CD8-positive, alpha-beta memory T cell (primary cell): ENCODE measurements at places on chromosomes 1 and 21.

DNA sequence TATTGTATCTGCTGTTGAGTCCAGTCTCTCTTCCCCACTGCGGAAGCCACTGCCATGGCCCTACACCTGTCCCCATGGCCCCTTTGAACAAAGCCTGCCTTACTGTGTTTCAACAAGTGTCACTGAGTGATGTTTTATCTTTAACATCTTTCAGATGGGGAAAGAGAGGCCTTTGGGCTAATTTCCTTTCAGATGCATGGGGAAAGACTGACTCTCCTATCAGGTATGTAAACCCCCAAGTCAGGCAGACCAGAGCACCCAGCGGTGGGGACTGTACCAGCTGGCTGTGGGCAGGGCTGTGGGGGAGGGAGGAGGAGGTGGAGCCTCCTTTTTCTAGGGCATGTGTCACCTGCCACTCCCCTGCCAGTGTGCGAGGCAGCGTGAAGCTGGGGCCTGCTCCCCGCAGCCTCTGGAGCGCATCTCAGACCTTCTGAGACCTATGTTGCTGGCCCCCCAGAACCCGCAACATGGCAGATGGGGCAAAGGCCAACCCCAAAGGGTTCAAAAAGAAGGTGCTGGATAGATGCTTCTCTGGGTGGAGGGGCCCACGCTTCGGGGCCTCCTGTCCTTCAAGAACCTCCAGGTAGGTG, at the start of gene PLA2G2F:
PLA2G2F (plus strand) TSS at position 363 of the 590 bp plus-strand sequence; CDS start at position 468, 105 bp downstream.
- no peak for DNase-seq
- no peak within 1 kb of the TSS for H3K4me3 ChIP-seq
- no peaks in the 10 kb centered on the region for H3K27me3 ChIP-seq

- no peaks in the 10 kb centered on the region for H3K27me3 ChIP-seq
- H3K4me1 ChIP-seq: no peaks in the 10 kb centered on the region
- no peak for DNase-seq
- no peak overlapping the region for H3K27ac ChIP-seq
- no peak overlapping the region for H3K4me3 ChIP-seq
- no peaks in the 10 kb centered on the region for H3K36me3 ChIP-seq
Observed at GRCh38 chr1:70140894-70141293, 64.5 kb downstream of the LRRC40 start.

DNA sequence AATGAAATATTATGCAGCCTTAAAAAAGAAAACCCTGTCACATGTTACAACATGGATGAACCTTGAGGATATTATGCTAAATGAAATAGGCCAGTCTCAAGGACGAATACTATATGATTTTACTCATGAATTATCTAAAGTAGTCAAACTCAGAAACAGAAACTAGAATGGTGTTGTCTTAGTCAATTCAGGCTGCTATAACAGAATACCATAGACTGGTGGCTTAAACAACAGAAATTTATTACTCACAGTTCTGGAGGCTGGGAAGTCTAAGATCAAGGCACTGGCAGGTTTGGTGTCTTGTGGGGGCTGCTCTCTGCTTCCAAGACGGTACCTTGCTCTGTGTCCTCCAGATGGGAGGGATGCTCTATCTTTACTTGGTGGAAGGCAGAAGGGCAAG, 113.8 kb upstream of the DNAH14 start:
- no peaks in the 10 kb centered on the region for H3K4me1 ChIP-seq
- no peak for DNase-seq
- no peaks in the 10 kb centered on the region for H3K27me3 ChIP-seq
- no peak overlapping the region for H3K27ac ChIP-seq

DNA sequence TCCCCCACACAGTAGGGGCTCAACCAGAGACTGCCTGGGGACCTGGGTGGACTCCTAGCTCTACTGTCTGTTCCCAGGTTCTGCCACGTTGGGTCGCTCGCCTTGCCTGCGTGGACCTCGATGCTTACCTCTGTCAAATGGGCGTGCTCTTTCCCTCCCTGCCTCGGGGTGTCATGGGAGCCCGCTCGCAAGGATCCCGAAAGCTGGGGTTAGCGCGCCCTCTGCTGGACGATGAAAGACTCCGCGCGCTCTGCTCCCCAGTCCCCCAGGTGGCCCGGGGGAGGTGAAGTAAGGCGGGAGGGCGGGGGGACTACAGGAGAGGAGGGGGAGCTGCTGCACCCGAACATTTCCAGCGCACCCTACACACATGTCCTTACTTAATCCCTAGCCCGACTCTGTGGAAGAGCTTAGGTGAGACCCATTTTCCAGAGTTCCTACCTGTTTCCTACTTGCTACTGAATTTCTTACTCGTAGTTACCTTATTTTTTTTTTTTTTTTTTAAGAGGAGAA, 2.3 kb upstream of the BSND start:
- peaks cover 17% of the 10 kb centered on the region for H3K27me3 ChIP-seq
- peaks cover 21% of the 10 kb centered on the region for H3K4me1 ChIP-seq
- no peaks in the 10 kb centered on the region for H3K36me3 ChIP-seq
- no peak overlapping the region for H3K27ac ChIP-seq
- H3K4me3 ChIP-seq: no peak overlapping the region

- peaks cover 16% of the 10 kb centered on the region for H3K27me3 ChIP-seq
- no peaks in the 10 kb centered on the region for H3K4me1 ChIP-seq
- H3K4me3 ChIP-seq: no peak overlapping the region
- no peaks in the 10 kb centered on the region for H3K36me3 ChIP-seq
Observed at GRCh38 chr1:202210385-202210784, 16.8 kb downstream of the LGR6 start.

GRCh38 chr1:100077531-100077930, 55.2 kb downstream of the SASS6 start:
- H3K27me3 ChIP-seq: no peaks in the 10 kb centered on the region
- no peaks in the 10 kb centered on the region for H3K4me1 ChIP-seq
- no peak overlapping the region for H3K27ac ChIP-seq
- no peak for DNase-seq
- peaks cover 48% of the 10 kb centered on the region for H3K36me3 ChIP-seq

DNA sequence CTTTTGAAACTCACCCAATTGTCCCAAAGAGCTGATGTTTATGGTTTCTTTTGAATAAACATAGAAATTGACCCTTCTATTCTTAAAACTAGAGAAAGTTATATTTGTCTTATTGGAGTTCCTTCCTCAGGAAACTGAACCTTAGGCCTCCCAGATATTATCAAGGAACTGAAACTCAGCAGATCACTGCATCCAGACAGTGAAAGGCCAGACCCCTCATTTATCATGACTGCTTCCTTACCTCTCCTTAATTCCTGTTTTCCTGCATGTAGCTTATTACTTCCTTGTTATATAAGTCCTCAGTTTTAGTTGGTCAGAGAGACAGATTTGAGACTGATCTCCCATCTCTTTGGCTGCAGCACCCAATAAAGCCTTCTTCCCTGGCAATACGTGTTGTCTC, 27.5 kb downstream of the SLC22A15 start:
- H3K4me1 ChIP-seq: peaks cover 11% of the 10 kb centered on the region
- no peak overlapping the region for H3K4me3 ChIP-seq
- no peak for DNase-seq
- no peaks in the 10 kb centered on the region for H3K27me3 ChIP-seq
- H3K36me3 ChIP-seq: no peaks in the 10 kb centered on the region

DNA sequence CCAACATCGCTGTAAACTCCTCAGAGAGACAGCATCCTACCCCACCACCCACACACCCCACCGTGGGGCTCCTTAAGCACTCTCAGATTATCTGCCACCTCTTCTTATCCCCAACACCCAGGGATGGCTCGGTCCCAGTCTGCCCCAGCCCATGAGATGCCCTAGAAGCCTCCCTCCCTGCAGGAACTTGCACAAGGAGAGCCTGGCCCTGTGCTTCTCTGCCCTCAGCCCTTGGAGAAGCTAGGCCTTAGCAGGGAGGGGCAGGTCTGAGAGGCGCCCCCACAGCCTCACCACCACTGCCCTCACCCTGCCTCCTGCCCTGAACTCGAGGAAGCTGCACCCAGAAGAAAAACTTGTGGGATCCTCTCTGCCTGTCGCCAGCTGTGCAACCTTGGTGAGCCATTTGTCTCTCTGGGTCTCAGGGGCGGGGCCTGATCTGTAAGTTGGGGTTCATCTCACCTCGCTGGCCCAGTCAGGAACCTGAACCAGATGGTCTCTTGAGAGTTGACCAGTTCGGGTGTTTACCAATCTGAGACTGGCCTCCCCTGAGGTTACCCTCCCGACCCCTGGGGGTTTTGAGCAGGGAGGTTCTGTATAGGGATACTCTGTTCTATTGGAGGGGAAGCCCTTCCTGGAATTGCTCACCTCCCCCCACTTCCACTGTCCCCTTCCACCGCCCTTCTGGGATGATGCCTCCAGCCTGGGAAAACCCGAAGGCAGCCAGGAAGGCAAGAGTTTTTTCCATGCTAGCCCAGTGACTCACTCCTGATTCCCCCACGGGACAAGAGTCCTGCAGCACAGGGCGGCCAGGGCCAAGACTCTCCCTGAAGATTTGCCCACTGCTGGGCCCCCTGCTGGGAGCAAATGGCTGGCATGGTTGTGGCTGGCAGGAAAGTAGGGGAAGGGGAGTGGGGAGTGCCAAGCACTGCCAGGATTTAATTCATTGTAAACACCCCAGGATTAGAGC, at the start of gene S100A3:
S100A3 (minus strand) TSS at position 537 of the 967 bp plus-strand sequence. CDS start 773 bp downstream, outside the sequence.
- H3K36me3 ChIP-seq: peaks cover 2% of the 10 kb centered on the region
- no peak for DNase-seq
- no peak within 1 kb of the TSS for H3K4me3 ChIP-seq
- peaks cover 36% of the 10 kb centered on the region for H3K4me1 ChIP-seq

DNA sequence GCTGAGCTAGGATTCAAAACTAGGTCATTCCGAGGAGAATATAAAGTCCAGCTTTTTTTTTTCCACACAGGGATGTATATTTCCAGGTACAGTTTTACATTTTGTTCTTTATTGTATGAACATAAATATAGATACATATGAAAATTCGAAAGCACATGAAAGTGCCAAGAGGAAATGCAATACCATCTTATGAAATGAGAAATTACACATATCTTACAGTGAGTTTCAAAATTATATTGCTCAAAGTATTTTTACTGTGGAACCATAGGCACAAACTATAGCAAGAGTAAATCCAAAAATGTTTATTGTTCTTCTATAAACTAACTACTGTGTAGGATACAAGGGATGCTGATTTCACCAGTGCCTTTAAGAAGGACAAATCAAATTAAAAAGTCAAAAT, 39.0 kb downstream of the PTPRC start:
- H3K4me1 ChIP-seq: peaks cover 94% of the 10 kb centered on the region
- peaks cover 6% of the 10 kb centered on the region for H3K36me3 ChIP-seq
- peak overlapping the region; percentile 85 for H3K27ac ChIP-seq
- H3K27me3 ChIP-seq: no peaks in the 10 kb centered on the region

- DNase-seq: no peak
- no peak overlapping the region for H3K4me3 ChIP-seq
- H3K27ac ChIP-seq: no peak overlapping the region
Observed at GRCh38 chr1:156479093-156480015, 21.2 kb downstream of the MEF2D start.

DNA sequence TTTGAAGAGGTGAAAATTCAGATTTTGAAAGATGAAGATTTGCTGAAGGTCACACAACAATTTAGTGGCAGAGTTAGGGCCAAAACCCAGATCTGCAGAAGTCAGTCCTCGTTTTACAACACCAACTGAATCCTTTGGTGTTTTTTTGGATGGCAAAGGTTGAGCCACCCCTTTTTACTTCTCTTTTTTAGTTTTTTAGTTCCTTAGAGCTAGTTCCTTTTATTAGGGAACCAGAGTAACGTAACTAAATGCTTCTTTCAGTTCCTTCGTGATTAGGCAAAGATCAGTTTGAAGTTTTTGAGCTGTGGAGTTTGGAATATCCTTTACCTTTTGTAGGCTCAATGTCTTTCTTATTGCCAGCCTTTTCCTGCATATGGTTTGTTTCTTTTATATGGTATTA, 67.9 kb upstream of the ARID1A start:
- no peaks in the 10 kb centered on the region for H3K36me3 ChIP-seq
- no peaks in the 10 kb centered on the region for H3K27me3 ChIP-seq
- no peak for DNase-seq
- no peak overlapping the region for H3K4me3 ChIP-seq
- H3K27ac ChIP-seq: no peak overlapping the region

DNA sequence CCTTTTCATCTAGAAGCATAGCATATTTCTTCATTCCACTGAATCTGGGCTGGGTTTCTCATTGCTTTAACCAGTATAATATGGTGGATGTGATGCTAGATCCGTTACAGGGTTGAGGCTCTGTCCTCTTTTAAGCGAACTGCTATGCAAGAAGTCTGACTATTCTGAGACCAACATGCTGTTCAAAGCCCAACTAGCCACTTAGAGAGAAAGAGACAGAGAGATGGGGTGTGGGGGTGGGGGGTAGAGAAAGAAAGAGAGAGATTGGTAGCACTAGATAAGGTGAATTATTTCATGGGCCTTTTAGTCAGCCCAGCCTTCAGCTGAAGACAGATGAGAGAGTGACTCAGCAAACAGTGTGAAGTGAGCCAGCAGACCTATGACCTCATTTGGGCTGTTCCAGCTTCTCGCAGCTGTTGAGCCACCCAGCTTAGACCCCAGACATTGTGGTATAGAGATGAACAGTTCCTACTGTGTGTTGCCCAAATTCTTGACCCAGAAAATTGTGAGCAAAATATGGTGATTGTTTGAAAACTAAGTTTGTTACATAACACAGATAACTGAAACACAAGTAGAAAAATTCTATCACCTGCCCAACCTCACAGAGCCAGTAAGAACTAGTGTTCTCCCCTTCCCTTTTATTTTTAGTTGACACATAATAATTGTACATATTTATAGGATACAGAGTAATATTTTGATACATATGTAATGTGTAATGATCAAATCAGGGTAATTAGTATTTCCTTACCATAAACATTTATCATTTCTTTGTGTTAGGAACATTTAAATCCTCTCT, 40.7 kb upstream of the PRKACB start:
- no peak overlapping the region for H3K4me3 ChIP-seq
- no peaks in the 10 kb centered on the region for H3K27me3 ChIP-seq
- peak overlapping the region; percentile 40 for H3K27ac ChIP-seq

GRCh38 chr1:217574265-217574949, 56.5 kb downstream of the GPATCH2 start:
- DNase-seq: no peak
- no peaks in the 10 kb centered on the region for H3K4me1 ChIP-seq
- no peaks in the 10 kb centered on the region for H3K36me3 ChIP-seq
- no peak overlapping the region for H3K4me3 ChIP-seq
- no peak overlapping the region for H3K27ac ChIP-seq

GRCh38 chr1:11298390-11299224, 25.6 kb downstream of the UBIAD1 start:
- H3K27ac ChIP-seq: no peak overlapping the region
- DNase-seq: no peak
- H3K4me1 ChIP-seq: peaks cover 16% of the 10 kb centered on the region
- no peaks in the 10 kb centered on the region for H3K27me3 ChIP-seq
- no peaks in the 10 kb centered on the region for H3K36me3 ChIP-seq

DNA sequence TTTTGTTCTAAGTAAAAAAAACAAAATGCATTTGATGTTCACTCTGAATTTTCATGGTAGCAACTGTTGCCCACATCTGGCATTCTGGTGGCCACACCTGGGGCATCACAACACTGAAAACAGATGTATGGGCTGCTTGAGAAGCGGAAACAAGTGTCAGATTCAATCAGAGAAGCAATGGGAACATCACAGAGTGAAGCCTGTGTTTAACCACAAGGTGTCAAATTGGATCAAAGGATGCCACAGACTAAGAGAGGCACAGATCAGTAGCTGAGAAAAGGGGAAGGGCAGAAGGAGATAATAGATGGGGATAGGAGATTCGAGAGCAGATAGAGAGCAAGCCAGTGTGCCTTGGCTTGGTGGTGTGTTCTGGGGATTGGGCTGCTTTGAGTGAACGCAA, 49.8 kb upstream of the MTF2 start:
- peaks cover 24% of the 10 kb centered on the region for H3K4me1 ChIP-seq
- H3K27me3 ChIP-seq: no peaks in the 10 kb centered on the region
- DNase-seq: peak; percentile 81
